ENCODE measurements at places on chromosomes 4 and X. TPM values are rescaled to one million over a fixed set of nuclear protein-coding genes. Genes with fewer than 3 reads are reported as not detected.

DNA sequence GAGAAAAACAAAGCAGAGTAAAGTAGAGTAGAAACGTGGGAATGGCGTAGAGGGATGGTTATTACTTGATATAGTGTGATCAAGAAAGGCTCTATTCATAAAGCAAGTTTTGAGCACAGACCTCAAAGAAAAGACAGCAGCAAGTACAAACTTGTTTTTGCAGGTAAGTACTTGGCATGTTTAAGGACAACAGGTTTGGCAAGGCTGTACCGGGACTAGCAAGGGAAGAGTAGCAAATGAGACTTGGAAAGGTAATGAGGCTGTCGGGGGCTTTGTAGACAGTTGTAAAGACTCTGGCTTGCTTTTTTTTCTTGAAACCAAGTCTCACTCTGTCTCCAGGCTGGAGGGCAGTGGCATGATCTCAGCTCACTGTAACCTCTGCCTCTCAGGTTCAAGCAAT is 40.9 kb downstream of the NEK1 start:
- DNase-seq, result no peak

- no peak for DNase-seq
Observed at GRCh38 chr4:183912585-183912984, 7.5 kb downstream of the STOX2 start.

Gene ASB12
- not detected for total RNA-seq

Gene TSPAN6
- total RNA-seq, result 44.2 TPM

Gene GPM6B
- 0.42 TPM for total RNA-seq

Gene LDOC1
- total RNA-seq, result 12.9 TPM
